Endothelial cell (in vitro differentiated cells): ENCODE measurements at places on chromosomes 3 and 15. TPM values are rescaled to one million over a fixed set of nuclear protein-coding genes. Genes with fewer than 3 reads are reported as not detected.

Gene TAGLN3
- total RNA-seq, result 0.72 TPM

Gene SLC27A2
- total RNA-seq, result 0.51 TPM

Gene PLCH1
- 20.9 TPM for total RNA-seq

Gene MST1R
- 0.67 TPM for total RNA-seq

Gene INSYN1
- 4.8 TPM for total RNA-seq

DNA sequence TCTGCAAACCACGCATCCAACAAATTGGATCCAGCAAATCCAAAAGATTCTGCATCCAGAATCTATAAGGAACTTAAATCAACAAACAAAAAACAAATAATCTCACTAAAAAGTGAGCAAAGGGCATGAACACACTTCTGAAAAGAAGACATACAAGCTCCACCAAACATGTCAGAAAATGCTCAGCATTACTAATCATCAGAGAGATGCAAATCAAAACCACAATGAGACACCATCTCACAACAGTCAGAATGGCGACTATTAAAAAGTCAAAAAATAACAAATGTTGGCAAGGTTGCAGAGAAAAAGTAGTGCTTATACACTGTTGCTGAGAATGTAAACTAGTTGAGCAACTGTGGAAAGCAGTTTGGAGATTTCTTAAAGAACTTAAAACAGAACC, 21.6 kb upstream of the SLC25A36 start:
- H3K27ac ChIP-seq, result no peak overlapping the region
- H3K36me3 ChIP-seq, result no peaks in the 10 kb centered on the region
- DNase-seq, result no peak
- no peak overlapping the region for H3K4me3 ChIP-seq

GRCh38 chr3:196889844-196890708, 22.4 kb downstream of the SENP5 start:
- peaks cover 9% of the 10 kb centered on the region for H3K36me3 ChIP-seq
- DNase-seq, result no peak
- H3K27me3 ChIP-seq, result no peaks in the 10 kb centered on the region

DNA sequence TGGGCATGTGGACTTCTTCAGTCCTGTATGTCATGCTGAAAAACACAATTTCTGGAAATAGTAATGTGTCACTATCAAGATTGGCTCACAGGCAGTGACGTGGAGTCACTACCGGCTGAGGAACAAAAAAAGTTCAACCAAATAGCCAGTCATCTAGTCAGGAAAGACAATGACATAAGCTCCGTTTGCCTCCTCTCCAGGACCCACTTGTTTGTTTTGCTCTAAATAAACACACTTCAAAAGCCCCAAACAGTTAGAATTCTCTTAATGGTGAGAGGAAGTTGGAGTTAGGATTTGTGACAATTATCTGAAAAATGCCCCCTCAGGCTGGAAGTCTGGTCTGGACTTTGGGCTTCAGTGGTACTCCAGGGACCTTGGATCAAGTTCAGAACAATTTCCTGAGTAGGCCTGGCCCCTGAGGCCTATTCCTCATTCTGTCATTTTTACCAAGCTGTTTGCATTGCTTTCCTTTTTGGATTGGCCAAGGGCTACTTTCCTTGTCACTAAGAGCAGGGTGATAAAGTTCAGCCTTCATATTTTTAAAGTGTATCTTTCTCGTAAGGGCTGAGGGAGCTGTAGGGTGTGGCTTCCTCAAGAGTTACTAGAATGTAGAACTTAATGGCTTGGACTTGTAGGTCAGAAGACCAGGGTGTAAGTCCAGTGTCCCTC, 98.9 kb downstream of the EOMES start:
- H3K27me3 ChIP-seq, result no peaks in the 10 kb centered on the region
- no peak overlapping the region for H3K27ac ChIP-seq
- no peaks in the 10 kb centered on the region for H3K4me1 ChIP-seq

DNA sequence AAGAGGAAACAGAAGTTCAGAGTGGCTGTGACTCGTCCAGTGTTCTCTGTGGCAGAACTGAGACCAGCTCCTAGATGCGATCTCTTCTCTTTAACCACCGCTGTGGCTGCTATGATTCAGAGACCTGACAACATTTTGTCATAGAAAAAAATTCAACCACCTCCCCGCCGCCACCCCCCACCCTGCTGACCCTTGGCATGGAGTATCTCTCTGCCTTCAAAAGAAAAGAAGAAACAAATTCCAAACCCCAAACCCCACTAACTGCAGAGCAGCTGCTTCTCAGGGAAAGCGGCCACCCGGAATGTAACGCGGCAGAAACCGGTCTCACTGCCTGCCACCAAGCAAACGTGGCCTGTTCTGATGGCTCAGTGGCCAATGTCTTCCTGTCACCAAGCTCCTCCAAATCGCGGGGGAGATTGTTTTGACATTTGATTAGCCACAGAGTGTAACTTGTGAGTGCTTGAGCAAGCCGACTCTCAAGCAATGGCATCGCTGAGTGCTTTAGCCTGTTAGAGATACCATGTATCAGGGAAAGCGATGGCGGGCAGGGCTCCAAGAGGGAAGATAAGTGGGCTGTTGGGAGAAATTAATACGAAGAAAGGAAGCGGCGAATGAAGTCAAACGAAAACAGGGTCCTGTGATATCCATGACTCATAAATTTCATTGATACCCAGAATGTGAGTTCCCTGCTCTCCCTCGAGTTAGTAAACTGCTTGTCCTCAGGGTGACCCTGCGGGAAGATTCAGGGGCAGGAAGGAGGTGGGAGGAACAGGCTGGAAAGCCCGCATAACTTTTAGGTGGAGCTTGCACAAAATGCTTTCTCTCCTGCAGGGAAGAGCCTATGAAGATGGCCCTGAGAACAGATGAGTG, 44.8 kb upstream of the TLE3 start:
- no peaks in the 10 kb centered on the region for H3K36me3 ChIP-seq
- H3K27ac ChIP-seq, result no peak overlapping the region
- no peak for DNase-seq
- peaks cover 12% of the 10 kb centered on the region for H3K27me3 ChIP-seq

DNA sequence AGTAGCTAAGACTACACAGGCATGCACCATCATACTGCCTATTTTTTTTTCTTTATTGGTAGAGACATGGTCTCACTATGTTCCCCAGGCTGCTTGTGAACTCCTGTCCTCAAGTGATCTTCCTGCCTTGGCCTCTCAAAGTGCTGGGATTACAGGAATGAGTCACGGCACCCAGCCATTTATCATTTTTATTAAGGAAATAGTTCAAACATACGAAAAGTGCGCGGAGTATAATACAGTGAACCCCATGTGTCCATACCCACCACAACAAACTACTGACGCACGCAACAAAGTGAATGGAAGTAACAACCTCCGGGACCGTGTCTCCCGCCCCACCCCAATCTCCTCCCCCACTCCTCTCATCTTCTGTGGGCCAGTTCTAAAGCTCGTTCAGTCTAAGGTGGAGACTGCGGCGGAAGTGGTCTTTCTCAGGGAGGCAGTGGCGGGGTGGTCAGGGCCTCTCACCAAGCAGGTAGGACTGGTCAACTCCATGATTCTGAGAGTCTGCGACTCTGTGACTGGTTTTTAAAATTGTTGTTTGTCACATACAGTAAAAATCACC, 42.1 kb downstream of the DNAJB8 start:
- H3K4me1 ChIP-seq, result no peaks in the 10 kb centered on the region
- no peak overlapping the region for H3K4me3 ChIP-seq
- H3K27ac ChIP-seq, result no peak overlapping the region
- H3K36me3 ChIP-seq, result peaks cover 3% of the 10 kb centered on the region
- H3K27me3 ChIP-seq, result peaks cover 18% of the 10 kb centered on the region

- peaks cover 3% of the 10 kb centered on the region for H3K36me3 ChIP-seq
- no peaks in the 10 kb centered on the region for H3K4me1 ChIP-seq
- DNase-seq, result no peak
- H3K27me3 ChIP-seq, result peaks cover 1% of the 10 kb centered on the region
- no peak overlapping the region for H3K27ac ChIP-seq
These were observed 12.5 kb upstream of the IL16 start for GRCh38 chr15:81184188-81184587.

- no peak for DNase-seq
- no peak overlapping the region for H3K27ac ChIP-seq
- no peaks in the 10 kb centered on the region for H3K4me1 ChIP-seq
- peaks cover 2% of the 10 kb centered on the region for H3K27me3 ChIP-seq
- no peak overlapping the region for H3K4me3 ChIP-seq
These were observed 45.4 kb upstream of the GOLM2 start for GRCh38 chr15:44243141-44243540.

DNA sequence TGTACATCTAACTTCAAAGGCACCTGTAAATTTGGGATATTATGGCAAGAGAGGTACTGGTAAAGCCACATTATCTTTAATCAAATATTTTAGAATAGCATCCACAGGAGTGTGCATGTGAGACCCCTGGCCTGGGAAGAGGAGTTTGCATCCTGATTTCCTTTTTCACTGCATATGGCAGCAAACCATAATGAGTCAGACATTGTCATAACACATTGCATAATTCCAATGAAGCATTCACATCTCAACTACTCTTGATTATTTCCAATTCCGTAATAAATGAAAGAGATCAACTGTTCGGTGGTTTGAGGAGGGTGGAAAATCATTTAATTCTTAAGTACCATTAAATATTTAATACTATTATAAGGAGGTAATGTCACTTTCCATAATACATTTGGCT, 215.0 kb downstream of the MECOM start:
- no peak for DNase-seq
- H3K4me3 ChIP-seq, result no peak overlapping the region
- H3K4me1 ChIP-seq, result peaks cover 9% of the 10 kb centered on the region
- H3K36me3 ChIP-seq, result peaks cover 24% of the 10 kb centered on the region
- H3K27ac ChIP-seq, result no peak overlapping the region

DNA sequence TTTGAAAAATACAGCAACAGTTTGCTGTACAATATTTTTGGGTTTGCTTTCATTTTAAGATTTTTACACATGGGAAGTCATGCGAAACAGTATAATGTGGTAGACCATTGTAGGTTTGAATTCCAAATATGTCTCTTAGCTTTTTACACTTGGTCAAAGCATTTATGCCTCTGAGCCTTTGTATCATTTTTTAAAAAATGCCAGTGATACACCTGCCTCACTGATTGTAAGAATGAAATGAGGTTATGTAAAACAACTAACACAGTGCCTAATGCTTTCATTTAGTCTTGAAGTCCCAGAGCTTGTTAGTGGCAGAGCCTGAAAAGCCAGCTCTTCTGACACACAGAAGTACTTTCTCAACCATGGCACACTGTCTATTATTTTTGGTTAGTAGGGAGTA, 202.0 kb downstream of the UBE2E2 start:
- no peak overlapping the region for H3K27ac ChIP-seq
- no peaks in the 10 kb centered on the region for H3K36me3 ChIP-seq
- peaks cover 5% of the 10 kb centered on the region for H3K27me3 ChIP-seq
- peaks cover 7% of the 10 kb centered on the region for H3K4me1 ChIP-seq
- no peak overlapping the region for H3K4me3 ChIP-seq

DNA sequence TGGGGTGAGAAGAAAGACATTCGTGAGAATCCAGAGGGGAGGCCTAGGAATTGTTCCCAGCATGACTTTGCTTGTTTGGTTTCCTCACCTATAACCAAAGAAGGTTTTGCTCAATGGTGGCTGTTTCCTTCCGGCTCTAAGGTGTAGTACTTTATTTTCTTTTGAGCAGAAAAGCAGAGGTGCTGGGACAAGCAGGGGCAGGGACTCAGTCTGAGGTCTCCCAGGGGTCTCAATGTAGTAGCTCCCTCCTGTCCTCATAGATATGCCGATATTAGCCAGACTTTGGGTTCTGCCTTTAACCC, 41.6 kb downstream of the ZBTB38 start:
- H3K27ac ChIP-seq, result no peak overlapping the region
- no peak for DNase-seq

GRCh38 chr3:536417-536813, 339.9 kb downstream of the CHL1 start:
- DNase-seq, result no peak
- peaks cover 3% of the 10 kb centered on the region for H3K36me3 ChIP-seq
- H3K4me1 ChIP-seq, result no peaks in the 10 kb centered on the region
- no peak overlapping the region for H3K4me3 ChIP-seq

- H3K27me3 ChIP-seq, result no peaks in the 10 kb centered on the region
- peak; percentile 12 for DNase-seq
- H3K4me1 ChIP-seq, result peaks cover 76% of the 10 kb centered on the region
- no peak overlapping the region for H3K4me3 ChIP-seq
- H3K27ac ChIP-seq, result peak overlapping the region; percentile 95
- H3K36me3 ChIP-seq, result peaks cover 30% of the 10 kb centered on the region
These were observed 18.1 kb downstream of the CD200 start for GRCh38 chr3:112351036-112351435.

GRCh38 chr3:59101231-59101736, 51.5 kb upstream of the CFAP20DC start:
- H3K27me3 ChIP-seq, result peaks cover 2% of the 10 kb centered on the region
- H3K27ac ChIP-seq, result no peak overlapping the region
- DNase-seq, result no peak
- H3K4me3 ChIP-seq, result no peak overlapping the region
- no peaks in the 10 kb centered on the region for H3K36me3 ChIP-seq

DNA sequence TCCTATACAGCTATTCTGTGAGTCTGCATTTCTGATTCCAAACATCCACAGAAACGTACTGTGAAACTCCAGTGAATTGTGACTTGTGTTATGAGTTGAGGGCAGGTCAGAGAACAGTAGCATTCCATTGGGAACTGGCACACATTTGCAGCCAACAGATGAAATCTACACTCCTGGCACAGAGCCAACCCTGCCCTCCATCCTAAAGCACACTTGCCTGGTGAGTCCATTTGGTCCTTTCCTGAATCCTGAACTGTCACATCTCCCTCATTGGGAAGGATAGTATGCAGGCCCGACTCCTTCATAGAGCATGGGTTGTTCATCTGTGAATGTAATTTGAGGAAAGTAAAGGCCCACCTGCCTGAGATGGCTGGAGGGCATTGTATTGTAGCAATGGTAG, 314.3 kb upstream of the RASGRP1 start:
- no peak for DNase-seq
- peaks cover 4% of the 10 kb centered on the region for H3K27me3 ChIP-seq
- H3K27ac ChIP-seq, result no peak overlapping the region
- no peak overlapping the region for H3K4me3 ChIP-seq
- peaks cover 2% of the 10 kb centered on the region for H3K4me1 ChIP-seq

GRCh38 chr15:99176757-99177156, 71.9 kb downstream of the SYNM start:
- H3K36me3 ChIP-seq, result peaks cover 13% of the 10 kb centered on the region
- no peak overlapping the region for H3K27ac ChIP-seq
- H3K4me3 ChIP-seq, result no peak overlapping the region
- peaks cover 3% of the 10 kb centered on the region for H3K4me1 ChIP-seq
- H3K27me3 ChIP-seq, result peaks cover 2% of the 10 kb centered on the region
- DNase-seq, result no peak

GRCh38 chr15:26628071-26628470, 144.8 kb downstream of the GABRB3 start:
- no peak for DNase-seq
- no peaks in the 10 kb centered on the region for H3K36me3 ChIP-seq
- no peaks in the 10 kb centered on the region for H3K4me1 ChIP-seq
- no peak overlapping the region for H3K4me3 ChIP-seq
- no peaks in the 10 kb centered on the region for H3K27me3 ChIP-seq

- no peak overlapping the region for H3K4me3 ChIP-seq
- peaks cover 2% of the 10 kb centered on the region for H3K27me3 ChIP-seq
- no peaks in the 10 kb centered on the region for H3K36me3 ChIP-seq
- no peak for DNase-seq
- H3K4me1 ChIP-seq, result no peaks in the 10 kb centered on the region
These were observed 137.9 kb downstream of the SSR3 start for GRCh38 chr3:156416846-156417558.

GRCh38 chr3:116515973-116516372, 70.7 kb upstream of the LSAMP start:
- H3K4me1 ChIP-seq, result no peaks in the 10 kb centered on the region

- H3K27me3 ChIP-seq, result peaks cover 2% of the 10 kb centered on the region
- H3K4me3 ChIP-seq, result no peak overlapping the region
- no peaks in the 10 kb centered on the region for H3K36me3 ChIP-seq
- H3K27ac ChIP-seq, result no peak overlapping the region
- no peaks in the 10 kb centered on the region for H3K4me1 ChIP-seq
- no peak for DNase-seq
These were observed 185.0 kb upstream of the TOPAZ1 start for GRCh38 chr3:44056446-44057240.
